Activated naive CD8-positive, alpha-beta T cell treated with anti-CD3 and anti-CD28 coated beads for 36 hours (primary cell): ENCODE measurements at places on chromosomes 4 and X.

GRCh38 chrX:71453056-71453455, 79.8 kb upstream of the OGT start:
- DNase-seq = no peak

- DNase-seq = no peak
Observed at GRCh38 chr4:163164591-163164990, 2.1 kb downstream of the NAF1 start.

DNA sequence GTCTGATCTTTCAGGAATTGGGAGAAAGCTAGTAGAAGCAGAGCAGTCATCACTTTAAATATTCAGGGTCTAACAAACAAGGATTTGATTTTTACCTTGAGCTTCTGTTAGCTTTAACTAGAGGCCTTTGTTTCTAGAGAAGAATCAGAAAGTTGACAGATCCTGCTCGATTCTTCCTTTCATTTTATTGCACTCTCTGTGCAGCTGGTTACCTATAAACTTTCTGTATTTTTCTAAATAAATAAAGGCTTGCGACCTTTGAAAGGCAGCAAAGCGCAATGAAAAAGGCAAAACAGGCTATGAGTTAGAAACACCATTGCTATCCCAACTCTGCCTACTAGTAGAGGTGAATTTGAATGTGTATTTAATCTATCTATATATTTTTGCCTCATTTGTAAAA, 101.4 kb upstream of the NPY2R start:
- no peak for DNase-seq

DNA sequence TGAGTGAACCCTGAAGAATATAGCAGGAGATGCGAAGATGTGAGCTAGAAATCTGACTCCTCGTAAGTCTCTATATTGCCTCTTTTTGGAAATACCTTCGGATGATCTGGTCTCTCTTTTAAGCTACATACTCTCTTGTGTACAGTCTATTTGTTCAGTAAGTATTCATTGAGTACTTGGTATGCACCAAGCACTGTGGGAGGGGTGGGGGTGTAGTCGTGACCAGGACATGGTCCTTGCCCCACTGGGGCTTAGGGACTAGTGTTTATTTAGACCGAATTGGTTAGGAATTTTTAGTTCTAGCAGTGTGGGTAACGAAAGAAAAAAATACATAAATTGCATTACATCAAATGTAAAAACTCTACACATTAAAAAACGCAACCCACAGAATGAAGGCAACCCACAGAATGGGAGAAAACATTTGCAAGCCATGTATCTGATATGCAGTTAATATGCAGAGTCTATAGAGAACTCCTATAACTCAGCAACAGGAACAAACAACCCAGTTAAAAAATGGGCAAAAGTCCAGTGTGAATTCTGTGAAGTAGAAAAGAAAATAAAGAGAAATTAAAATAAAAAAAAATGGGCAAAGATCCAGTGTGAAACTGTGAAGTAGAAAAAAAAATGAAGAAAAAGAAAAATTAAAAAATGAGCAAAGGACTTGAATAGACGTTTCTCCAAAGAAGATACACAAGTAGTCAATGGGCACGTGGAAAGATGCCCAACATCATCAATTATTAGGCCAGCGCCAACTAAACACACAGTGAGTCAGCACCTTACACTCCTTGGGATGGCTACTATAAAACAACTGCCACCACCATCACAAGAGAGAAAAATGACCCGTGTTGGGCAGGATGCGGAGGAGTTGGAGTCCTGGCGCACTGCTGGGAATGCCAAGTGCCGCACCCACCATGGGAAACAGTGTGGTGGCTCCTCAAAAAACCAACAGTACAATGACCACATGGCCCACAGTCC, 43.8 kb downstream of the RGS12 start:
- DNase-seq = no peak

DNA sequence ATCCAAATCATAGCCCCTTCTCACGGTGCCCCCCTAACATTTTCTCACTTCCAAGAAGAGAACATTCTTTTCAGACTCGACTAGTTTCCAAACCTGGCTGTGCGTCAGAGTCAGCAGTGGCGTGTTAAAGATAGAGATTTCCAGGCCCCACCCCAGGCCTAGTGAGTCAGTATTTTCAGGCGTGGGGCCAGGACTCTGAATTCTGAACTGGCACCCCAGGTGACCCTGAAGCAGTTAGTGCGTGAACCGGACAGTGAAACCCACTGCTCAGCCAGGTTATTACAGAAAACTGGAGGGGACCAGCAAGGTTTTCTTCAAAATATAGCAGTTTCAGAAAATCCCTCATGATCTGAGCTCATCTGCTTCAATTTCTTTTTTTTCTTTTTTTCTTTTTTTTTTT, 35.0 kb upstream of the BCOR start:
- DNase-seq = no peak

DNA sequence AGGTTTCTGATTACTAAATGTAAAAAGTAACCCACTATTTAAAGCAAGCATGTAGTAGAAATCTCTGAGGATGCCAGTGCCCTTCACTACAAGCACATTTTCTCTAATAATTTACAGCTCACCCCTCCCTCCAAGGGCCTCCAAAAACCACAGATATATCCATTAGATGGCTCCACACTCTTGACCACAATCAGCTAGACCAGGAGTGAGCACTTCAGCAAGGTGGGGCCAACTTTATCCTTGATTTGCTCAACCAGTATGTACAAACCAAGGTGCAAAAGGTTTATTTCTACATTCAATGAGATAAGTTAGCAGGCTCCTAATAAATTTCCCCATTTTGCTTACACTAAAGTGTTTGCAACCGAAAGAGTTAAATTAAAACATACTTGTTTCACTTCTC, 35.8 kb downstream of the RFC1 start:
- no peak for DNase-seq

DNA sequence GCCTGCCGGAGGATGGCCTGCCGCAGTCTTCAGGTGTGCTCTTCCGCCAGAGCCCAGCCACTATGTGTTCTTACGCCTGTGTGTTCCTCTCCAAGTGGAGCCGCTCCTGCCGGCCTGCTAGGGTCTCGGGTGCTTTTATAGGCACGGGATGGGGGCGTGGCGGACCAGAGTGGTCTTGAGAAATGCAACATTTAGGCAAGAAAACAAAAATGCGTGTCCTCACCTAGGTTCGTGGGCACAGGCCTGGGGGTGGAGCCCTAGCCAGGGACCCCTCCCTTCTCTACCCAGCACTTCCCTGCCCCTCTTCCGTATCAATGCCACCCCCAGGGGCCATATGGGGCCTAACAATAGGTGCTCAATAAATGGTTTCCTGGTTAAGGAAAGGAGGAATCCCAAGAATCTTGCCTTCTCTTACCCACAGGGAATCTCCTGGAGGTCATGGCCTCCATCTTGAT, 34.4 kb upstream of the LRBA start:
- no peak for DNase-seq

DNA sequence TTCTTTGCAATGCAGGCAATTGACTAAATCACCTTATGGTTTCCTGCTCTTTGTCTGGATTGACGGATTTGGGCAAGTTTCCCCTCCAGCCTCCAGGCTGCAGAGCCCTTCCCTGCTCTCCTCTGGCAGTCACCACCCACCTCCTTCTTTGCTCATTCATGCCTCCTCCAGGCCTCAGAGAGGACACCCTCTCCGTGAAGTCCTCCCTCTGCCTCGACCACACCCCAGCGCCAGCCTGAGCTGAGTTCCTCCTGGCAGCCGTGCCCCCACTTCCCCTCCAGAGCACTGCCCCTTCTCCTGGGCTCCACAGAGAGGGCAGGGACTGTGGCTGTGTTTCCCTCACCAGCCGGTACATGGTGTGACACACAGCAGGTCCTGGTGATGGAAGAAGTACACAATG, 53.7 kb downstream of the DCTD start:
- DNase-seq = no peak

- no peak for DNase-seq
Observed at GRCh38 chr4:153067376-153067775, 131.3 kb downstream of the FHDC1 start.

DNA sequence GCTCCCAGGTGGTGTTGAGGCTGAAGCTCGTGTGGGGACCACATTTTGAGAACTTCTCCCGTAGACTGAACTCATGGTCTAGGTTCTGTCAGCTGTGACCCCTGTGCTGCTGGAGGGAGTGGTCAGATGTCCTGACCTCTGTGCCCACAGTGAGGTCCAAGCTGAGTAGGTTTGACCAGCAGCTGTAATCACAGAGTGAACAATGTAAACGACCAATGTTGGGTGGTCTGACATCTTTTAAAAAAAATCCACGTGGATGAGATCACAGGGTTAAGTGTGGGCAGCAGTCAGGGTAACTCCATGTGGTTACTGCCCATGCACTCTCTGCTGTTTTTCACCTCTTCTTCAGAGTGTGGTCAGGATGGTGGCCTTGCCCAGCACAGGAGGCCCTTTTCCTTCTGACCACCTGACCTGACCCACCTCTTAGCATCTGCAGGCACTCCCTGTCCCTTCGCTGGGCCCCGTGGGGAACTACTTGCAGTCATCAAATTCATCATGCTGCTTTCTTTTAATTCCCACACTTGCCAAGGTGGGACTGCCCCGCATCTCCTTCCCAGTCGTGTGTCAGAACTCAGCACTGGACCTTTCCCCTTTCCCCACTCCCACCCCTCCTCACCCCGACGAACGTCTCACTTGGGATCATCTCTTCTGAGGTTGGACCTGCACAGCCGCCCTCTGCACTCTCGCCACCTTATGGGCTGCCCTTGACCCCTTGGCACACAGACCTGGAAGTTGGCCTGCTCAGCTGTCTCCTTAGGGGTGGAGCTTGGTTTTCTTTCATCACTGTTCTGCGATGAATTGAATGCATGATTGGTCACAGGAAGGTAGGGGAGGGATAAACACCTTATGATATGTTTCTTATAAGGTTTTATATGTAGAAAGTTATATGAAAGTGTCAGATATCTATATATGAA, 120.1 kb downstream of the PTTG2 start:
- no peak for DNase-seq

GRCh38 chrX:138287205-138287877, 424.2 kb downstream of the FGF13 start:
- no peak for DNase-seq

- peak; percentile 15 for DNase-seq
Observed at GRCh38 chrX:18674417-18674787, 2.5 kb upstream of the RS1 start.

DNA sequence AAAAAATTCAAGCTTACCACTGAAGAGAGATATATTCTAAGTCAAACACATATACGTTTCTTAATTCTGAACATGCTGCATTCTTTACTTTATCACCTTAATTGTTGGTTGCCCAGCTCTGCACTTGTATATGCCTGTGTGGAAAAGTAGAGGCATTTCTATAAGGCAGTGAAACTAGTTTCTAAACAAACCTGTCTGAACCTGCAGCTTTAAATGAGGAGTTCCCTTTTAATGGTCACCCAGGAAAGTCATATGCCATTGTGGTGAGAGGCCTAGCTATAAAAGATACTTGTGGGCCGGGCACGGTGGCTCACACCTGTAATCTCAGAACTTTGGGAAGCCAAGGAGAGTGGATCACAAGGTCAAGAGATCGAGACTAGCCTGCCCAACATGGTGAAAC, 147.4 kb upstream of the RXFP1 start:
- DNase-seq = no peak

DNA sequence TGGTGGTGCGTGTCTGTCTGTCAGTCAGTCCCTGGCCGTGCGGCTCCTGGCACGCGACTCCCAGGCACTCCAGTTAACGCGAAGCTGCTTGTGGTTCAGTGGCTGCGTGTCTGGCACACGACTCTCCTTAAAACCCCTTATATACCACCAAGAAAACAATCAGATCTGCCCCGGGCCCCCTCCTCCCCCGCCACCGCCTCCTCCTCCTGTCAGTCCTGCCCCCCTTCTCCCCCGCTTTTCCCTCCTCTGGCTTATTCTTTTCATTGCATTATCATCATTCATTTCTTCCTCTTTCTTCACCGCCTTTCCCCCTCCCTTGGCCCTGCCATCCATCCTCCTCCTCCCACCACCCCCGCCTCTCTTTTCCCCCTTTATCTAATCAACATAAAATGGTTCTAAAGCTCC, at the start of gene NEUROG2:
TSS of gene NEUROG2 (minus strand) at position 115 of the 405 bp plus-strand sequence. CDS start 705 bp downstream, outside the sequence.
- DNase-seq = no peak

- no peak for DNase-seq
Observed at GRCh38 chr4:143356493-143356892, 19.8 kb downstream of the GAB1 start.

DNA sequence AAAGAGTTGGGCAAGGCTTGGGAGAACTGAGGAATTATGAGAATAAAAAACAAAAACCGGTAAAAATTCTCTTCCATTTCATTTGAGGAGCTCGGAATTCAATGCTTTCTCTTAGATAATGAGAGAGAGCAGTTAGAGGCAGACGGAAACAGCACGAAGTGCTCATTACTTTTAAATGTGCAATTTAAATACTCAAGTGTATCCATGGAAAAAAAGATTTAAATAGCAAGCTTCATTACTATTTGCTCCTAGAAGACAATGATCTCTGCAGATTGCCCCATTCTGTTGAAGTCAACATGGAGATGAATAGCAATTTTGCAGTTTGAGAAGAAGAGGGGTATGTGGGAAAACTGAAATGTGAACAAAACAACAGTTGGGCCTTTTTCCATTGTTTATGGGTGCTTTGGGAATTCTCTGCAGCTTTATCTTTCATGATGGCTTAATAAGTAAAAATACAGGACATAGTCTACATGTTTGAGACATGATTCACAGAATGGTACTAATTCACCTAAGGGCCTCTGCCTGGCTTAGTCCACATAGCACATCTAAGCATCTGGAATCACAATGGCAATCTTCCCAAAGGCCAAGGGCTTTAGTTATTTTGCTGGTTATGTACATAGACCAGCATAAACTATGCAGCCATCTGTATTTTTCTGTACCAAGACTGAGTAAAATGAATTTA, 512.7 kb upstream of the FAT1 start:
- DNase-seq = no peak

GRCh38 chrX:69051901-69052300, 113.4 kb downstream of the PJA1 start:
- no peak for DNase-seq

- no peak for DNase-seq
Observed at GRCh38 chr4:122996350-122996749, 74.0 kb upstream of the NUDT6 start.

DNA sequence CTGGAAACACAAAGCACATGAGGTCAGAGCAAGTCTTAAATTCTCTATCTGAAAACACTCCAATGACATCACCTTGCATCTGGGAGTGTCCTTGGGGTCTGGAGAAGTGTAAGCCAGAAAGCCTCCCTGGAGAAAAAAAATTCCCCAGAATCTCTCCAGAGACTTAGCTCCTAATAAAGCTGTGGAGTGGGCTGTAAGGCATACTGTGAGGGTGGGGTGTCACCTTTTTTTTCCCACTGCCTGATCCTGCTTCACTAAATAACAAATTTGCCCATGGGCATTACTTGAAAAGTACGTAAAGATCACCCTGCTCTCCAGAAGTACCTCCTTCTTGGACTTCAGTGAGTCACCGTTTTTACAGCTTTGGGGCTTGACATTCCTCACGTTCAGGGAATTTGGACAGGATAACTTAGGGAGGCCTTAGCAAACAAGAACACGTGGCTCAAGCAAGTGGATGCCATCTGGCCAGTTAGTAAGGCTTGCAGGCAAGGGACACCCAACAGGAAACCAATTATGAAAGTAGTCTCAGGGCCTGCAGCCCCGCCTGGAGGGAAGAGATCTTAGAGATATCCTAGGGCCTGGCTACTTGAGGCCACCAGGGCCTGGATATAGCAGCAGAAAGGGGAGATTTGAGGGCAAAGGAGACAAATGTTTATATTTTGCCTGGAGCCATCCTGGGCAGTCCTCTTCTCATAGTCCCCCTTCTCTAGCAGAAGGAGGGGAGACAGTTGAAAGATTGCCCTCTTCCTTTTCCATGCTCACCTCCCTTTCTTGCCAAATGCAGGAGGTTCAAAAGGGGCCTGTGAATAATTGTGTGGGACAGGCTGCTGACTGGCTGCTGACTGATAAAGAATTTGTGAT, 60.1 kb upstream of the PLAC1 start:
- DNase-seq = no peak

GRCh38 chr4:123649645-123650391, 253.2 kb downstream of the SPRY1 start:
- no peak for DNase-seq
